ENCODE measurements at places on chromosomes 3 and 15. TPM values are rescaled to one million over a fixed set of nuclear protein-coding genes. Genes with fewer than 3 reads are reported as not detected.
A peak's percentile ranks its signal among the peaks of the same experiment; 100 is the strongest.

GRCh38 chr15:55254916-55255679 is 34.5 kb downstream of the RAB27A start:
- no peak overlapping the region for H3K27ac ChIP-seq
- no peak overlapping the region for H3K4me3 ChIP-seq
- peaks cover 7% of the 10 kb centered on the region for H3K4me1 ChIP-seq
- H3K27me3 ChIP-seq, result no peaks in the 10 kb centered on the region
- no peak for DNase-seq

The AGBL1 gene
- total RNA-seq, result not detected

GRCh38 chr15:63015618-63016017 is 26.9 kb upstream of the TPM1 start:
- no peak overlapping the region for H3K27ac ChIP-seq
- DNase-seq, result no peak
- no peak overlapping the region for H3K4me3 ChIP-seq
- H3K36me3 ChIP-seq, result no peaks in the 10 kb centered on the region
- peaks cover 39% of the 10 kb centered on the region for H3K4me1 ChIP-seq

The RAB11A gene
- 213 TPM for total RNA-seq

- H3K4me1 ChIP-seq, result no peaks in the 10 kb centered on the region
- H3K27me3 ChIP-seq, result no peaks in the 10 kb centered on the region
- no peak for DNase-seq
- H3K36me3 ChIP-seq, result peaks cover 4% of the 10 kb centered on the region
- no peak overlapping the region for H3K27ac ChIP-seq
- no peak overlapping the region for H3K4me3 ChIP-seq
Observed at GRCh38 chr3:178498871-178499270, 37.4 kb upstream of the KCNMB2 start.

- peaks cover 38% of the 10 kb centered on the region for H3K4me1 ChIP-seq
- no peak overlapping the region for H3K27ac ChIP-seq
- no peaks in the 10 kb centered on the region for H3K27me3 ChIP-seq
- H3K36me3 ChIP-seq, result no peaks in the 10 kb centered on the region
- no peak overlapping the region for H3K4me3 ChIP-seq
Observed at GRCh38 chr15:41556677-41557076, 2.3 kb upstream of the TYRO3 start.

DNA sequence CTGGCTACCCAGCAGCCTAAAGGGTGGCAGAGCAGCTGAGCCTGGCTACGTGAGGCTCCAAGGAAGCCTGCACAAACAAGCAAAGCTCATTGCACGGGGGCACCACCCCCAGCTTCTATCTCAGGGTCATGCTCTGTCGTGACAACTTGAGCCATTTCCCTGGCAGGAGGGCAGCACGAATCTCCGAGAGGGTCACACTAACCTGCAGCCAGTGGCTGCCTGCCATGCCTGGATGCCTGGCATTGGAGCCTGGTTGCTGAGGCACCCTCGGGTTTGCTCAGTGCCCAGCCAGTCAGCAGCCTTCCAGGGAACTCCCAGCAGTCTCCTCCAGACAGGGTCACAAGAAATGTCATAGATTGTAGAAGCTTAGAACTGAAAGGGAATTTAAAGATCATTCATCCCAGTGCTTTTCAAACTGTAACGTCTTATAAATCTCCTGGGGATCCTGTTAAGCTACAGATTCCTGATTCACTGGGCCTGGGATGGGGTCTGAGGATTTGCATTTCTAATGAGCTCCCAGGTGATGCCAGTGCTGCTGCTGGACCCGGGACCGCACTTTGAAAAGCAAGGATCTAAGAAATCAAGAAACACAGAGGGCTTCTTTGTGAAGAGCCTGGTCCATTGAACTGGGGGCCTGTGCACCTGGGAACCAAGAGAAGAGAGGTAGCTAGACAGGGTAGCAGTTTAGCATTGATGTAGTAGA is 48.4 kb downstream of the TMEM266 start:
- H3K27ac ChIP-seq, result no peak overlapping the region
- no peak for DNase-seq
- H3K27me3 ChIP-seq, result peaks cover 3% of the 10 kb centered on the region
- H3K36me3 ChIP-seq, result peaks cover 2% of the 10 kb centered on the region
- peaks cover 9% of the 10 kb centered on the region for H3K4me1 ChIP-seq

DNA sequence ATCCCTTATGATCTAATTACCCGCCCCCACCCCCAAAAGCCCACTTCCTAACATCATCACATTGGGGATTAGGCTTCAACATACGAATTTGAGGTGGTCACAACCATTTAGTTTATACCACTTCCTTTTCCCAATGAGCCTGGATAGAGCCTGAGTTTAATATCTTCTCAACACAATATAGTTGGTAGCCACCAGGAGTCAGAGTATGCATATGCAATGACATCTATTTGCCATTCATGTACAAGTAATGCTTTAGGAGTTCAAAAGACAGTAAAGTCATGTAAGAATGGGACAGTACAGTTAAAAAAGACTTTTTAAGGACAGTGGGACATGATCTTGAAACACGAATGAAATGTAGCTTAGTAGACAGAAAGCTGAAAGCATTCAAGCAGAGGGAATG is 172.4 kb downstream of the DCLK3 start:
- peaks cover 55% of the 10 kb centered on the region for H3K27me3 ChIP-seq
- H3K36me3 ChIP-seq, result no peaks in the 10 kb centered on the region
- no peak for DNase-seq
- no peak overlapping the region for H3K27ac ChIP-seq

The TOPAZ1 gene
- not detected for total RNA-seq

DNA sequence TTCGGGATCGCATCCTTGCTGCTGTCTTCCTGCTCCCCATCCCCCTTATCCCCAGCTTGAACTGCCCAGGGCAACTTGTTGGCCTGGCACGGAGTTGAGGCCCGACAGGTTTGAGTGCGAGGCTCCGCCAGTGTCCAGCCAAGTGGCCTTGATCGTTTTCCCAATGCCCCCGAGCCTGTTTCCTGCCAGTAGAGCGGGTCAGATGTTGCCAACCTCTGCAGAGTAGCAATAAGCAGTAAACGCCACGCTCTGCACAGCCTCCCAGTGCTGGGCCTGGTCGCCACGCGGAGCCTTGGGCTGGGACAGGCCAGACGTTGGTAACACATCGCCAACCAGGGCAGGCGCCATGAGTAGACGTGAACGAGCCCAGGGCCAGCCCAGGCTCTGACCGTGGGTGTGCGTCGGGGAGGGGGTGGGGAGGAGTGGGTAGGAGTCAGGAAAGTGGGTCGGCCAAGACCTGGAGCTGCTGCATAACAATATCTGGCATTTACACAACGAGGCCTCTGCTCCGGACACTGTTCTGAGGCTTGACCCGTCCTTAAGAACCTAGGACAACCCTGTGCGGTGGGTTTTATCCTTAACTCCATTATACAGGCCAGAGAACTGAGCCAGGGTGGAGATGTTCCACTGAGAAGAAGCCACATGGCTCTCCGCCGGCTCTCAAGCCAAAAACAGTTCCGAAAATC is 444 bp upstream of the ABHD14A start:
- DNase-seq, result no peak
- H3K27ac ChIP-seq, result peak overlapping the region; percentile 92

GRCh38 chr15:74402873-74403587 is 30.7 kb downstream of the SEMA7A start:
- H3K4me3 ChIP-seq, result no peak overlapping the region
- H3K27ac ChIP-seq, result no peak overlapping the region
- H3K4me1 ChIP-seq, result peaks cover 25% of the 10 kb centered on the region
- no peak for DNase-seq
- no peaks in the 10 kb centered on the region for H3K27me3 ChIP-seq

DNA sequence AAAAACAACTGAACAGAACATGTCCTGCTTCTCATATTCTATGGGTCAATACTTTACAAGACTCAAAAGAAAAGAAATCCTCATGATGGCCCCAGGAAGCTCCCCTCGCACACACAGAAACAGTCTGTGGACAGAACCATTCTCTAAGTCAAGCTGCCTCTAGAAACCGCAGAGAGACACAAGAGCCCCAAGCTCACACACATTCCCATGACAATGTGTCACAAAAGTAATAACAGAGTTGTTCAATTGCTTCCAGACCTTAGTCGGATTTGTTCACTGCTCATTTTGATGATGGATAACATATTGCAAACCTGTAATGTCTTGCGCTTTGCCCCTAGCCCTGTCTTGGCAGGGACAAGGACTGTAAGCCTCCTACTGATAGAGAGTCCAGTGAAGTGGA is 60.9 kb downstream of the UMPS start:
- H3K4me3 ChIP-seq, result no peak overlapping the region
- peaks cover 2% of the 10 kb centered on the region for H3K36me3 ChIP-seq
- peaks cover 12% of the 10 kb centered on the region for H3K4me1 ChIP-seq
- DNase-seq, result no peak
- H3K27ac ChIP-seq, result no peak overlapping the region

DNA sequence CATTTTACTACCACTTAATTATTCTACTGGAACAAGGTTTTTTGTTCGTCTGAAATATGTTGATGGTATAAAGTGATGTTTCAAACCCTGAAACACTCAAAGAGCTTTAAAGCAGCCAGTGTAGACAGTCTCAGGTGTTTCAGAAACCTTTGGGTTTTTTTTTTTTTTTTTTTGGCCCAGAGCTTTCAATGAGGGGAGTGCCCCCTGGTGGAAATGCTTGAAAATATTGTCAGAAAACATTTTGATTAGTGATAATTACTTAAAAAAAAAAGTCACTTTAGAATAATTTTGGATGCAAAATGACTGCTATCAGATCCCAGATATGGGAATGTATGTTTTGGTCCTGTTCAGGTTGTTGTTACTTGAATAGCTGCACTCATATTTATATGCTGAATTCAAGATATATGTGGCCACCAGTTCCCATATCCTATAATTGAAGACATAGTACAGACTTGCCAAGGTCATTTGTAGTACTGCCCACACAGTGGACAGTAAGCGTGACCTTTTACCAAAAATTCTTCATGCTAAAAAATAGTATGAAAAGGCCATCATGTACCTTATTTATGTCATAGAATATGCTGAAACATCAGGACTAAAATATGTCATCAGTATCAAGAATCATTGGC is 35.9 kb downstream of the SATB1 start:
- H3K36me3 ChIP-seq, result peaks cover 15% of the 10 kb centered on the region
- DNase-seq, result no peak
- no peak overlapping the region for H3K4me3 ChIP-seq
- H3K4me1 ChIP-seq, result peaks cover 31% of the 10 kb centered on the region

DNA sequence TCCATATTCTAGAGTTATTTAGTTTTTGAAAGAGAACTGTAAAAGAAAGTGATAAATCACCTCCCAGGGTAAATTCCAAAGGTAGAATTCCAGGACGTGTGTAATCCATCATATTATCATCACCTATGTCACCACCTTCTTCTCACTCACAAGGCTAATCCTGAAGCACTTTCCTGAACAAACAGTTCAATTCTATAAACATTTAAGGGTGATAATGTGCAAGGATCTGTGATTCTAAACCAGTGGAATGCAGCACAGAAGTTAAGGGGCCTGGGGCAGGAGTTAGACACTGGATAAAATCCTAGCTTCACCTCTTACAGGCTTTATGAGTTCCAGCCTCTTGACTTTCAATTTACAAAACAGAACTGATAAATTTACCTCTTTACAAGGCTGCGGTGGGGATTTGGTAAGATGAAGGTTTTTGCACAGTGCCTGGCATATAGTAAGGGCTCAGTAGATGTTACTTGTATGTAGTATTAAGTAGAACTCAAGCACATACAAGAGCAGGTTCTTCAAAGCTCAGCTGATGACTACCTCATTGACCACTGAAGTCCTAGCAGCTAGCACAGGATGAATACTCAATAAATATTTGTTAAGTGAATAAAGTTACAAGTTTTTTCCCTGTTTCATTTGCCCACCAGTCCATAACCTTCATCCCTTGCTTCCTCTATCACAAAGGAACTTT is 47.3 kb upstream of the CCDC80 start:
- peak overlapping the region; percentile 94 for H3K27ac ChIP-seq
- no peaks in the 10 kb centered on the region for H3K36me3 ChIP-seq
- no peak for DNase-seq
- no peaks in the 10 kb centered on the region for H3K27me3 ChIP-seq
- H3K4me3 ChIP-seq, result no peak overlapping the region
- peaks cover 31% of the 10 kb centered on the region for H3K4me1 ChIP-seq

DNA sequence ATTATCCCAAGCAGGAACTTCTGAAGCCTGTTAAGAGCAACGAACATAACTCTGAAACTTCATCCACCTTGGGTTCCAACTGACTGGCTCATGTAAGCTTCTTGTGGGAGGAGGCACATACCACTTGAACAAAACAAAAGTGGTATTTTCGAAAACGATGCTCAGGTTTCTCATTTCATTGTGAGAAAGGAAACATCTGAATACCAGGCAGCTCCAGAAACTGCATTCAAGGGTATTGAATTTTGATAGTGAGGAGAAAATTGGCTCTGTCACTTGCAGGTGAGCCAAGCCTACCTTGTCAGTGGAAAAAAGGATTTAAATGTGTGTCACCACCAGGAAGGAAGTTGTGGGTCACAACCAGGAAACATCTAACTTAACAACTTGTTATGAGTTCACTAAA is 218.1 kb upstream of the SATB1 start:
- no peaks in the 10 kb centered on the region for H3K36me3 ChIP-seq
- H3K27me3 ChIP-seq, result peaks cover 2% of the 10 kb centered on the region
- no peak for DNase-seq
- H3K27ac ChIP-seq, result no peak overlapping the region
- H3K4me3 ChIP-seq, result no peak overlapping the region

DNA sequence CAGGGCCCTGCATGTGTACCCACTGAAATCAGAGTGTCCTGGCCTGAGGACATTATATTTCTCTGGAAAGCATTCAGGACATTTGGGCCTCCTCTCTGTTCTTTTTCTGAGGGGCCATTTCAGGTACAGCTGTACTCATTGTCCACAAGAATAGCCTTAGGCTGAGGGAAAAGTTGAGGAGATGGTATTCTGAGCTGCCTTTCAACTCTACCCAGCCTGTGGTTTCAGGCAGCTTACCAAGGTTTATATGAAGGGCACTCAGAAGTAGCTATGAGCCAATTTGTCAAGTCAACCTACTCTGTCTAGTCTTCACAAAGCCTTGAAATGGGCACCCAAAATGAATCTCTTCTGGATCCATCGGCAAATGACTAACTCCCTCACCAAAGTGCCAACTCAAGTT is 9.4 kb downstream of the ATP13A4 start:
- no peaks in the 10 kb centered on the region for H3K4me1 ChIP-seq
- no peaks in the 10 kb centered on the region for H3K36me3 ChIP-seq
- no peak for DNase-seq
- H3K4me3 ChIP-seq, result no peak overlapping the region

GRCh38 chr15:85564686-85565085 is 184.3 kb downstream of the AKAP13 start:
- DNase-seq, result no peak
- H3K27me3 ChIP-seq, result no peaks in the 10 kb centered on the region
- peaks cover 3% of the 10 kb centered on the region for H3K36me3 ChIP-seq
- no peak overlapping the region for H3K27ac ChIP-seq
- H3K4me1 ChIP-seq, result peaks cover 16% of the 10 kb centered on the region
- H3K4me3 ChIP-seq, result no peak overlapping the region

The ROPN1 gene
- not detected for total RNA-seq

The SNTN gene
- total RNA-seq, result not detected

The ITIH4 gene
- total RNA-seq, result 12.0 TPM

The PTPN23 gene
- total RNA-seq, result 50.6 TPM

GRCh38 chr3:133374708-133375402 is 25.0 kb upstream of the BFSP2 start:
- H3K36me3 ChIP-seq, result no peaks in the 10 kb centered on the region
- H3K4me1 ChIP-seq, result no peaks in the 10 kb centered on the region
- no peak overlapping the region for H3K4me3 ChIP-seq
- DNase-seq, result no peak
- no peak overlapping the region for H3K27ac ChIP-seq
- no peaks in the 10 kb centered on the region for H3K27me3 ChIP-seq

GRCh38 chr15:39172380-39173281 is 408.2 kb upstream of the THBS1 start:
- H3K4me1 ChIP-seq, result peaks cover 43% of the 10 kb centered on the region
- no peaks in the 10 kb centered on the region for H3K27me3 ChIP-seq
- H3K27ac ChIP-seq, result peak overlapping the region; percentile 97
